ENCODE measurements at places on chromosomes 12 and 14.

DNA sequence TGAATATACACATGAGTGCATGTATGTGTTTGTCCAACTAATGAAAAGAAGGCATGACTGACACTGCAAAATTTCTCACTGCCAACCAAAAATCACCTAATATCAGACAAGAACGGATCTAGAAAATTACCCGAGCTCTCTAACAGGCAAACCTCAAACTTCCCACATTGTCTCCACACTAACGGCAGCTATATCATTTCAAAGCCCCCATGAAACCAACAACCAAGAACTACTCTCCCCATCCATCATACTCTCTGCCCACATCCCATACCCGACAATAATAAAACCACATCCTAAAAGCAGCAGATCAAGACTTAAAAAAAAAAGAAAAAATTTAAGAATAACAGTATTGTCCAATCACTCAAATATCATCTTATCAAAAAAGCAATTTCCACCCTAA is 227.1 kb downstream of the CEP128 start:
- DNase-seq = no peak

GRCh38 chr14:78254911-78255461 is 84.8 kb downstream of the NRXN3 start:
- DNase-seq = peak; percentile 28

GRCh38 chr12:90428465-90428864 is 526.5 kb downstream of the CCER1 start:
- DNase-seq = no peak

- DNase-seq = no peak
These were observed 18.7 kb upstream of the CREBL2 start for GRCh38 chr12:12592930-12593329.

DNA sequence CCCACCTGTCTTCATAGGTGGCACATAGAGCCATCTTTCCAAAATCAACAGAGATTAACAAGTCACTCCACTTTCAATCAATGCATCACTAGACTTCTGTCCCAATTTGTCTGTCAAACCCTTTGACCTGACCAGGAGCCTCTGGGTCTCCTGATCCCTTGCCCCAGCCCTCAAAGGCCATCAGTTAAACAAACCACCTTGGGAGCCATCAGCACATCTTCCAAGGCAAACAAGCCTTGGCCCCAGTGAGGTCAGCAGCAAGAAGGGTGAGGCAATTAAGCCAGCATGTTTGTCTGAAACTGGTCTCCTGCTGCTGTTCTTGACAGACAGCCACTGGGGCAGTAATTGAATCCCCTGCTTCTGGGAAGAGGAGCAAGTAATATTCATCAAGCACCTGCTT is 742.8 kb upstream of the TBX3 start:
- no peak for DNase-seq

DNA sequence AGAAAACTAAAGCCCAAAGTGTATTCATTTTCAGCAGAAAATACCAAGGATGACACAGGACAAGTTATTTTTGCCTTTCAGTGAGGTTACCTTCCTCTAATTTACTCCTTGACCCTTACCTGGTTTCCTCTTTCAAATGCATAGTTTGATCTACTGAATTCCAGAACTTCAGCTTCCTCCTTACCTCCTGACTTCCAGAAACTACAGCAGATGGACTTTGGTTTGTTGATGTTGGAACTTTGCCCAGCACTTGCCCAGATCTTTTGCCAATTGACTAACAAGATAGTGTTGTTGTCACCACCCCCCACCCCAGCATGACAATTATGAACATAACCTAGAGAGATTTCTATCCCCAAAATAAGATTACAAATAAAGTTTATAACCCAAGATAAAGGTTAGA is 63.2 kb downstream of the NAV3 start:
- no peak for DNase-seq

GRCh38 chr14:59634617-59635016 is 58.0 kb upstream of the CCDC175 start:
- DNase-seq = no peak

- no peak for DNase-seq
These were observed 2.8 kb downstream of the CRADD start for GRCh38 chr12:93680006-93680405.

DNA sequence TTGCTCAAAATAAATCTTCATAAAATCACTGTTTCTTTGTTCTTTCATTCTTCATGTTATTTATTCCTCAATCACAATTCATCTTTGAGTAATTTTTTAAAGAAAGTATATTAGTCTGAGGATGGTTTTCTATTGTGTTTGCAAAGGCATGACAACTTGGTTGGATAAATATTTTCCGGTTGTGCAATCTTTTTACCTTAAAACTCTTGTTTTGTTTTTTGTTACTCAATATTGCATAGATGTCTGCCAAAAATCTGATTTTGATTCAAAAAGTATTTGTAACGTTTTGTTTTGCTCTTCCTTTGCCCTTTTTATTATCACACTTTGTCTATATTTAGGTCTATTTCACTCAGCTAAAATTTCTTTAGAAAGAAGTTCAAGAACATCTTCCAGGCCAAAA is 86.2 kb upstream of the SYT1 start:
- DNase-seq = no peak

GRCh38 chr14:103606963-103607668 is 21.9 kb upstream of the KLC1 start:
- peak; percentile 79 for DNase-seq

DNA sequence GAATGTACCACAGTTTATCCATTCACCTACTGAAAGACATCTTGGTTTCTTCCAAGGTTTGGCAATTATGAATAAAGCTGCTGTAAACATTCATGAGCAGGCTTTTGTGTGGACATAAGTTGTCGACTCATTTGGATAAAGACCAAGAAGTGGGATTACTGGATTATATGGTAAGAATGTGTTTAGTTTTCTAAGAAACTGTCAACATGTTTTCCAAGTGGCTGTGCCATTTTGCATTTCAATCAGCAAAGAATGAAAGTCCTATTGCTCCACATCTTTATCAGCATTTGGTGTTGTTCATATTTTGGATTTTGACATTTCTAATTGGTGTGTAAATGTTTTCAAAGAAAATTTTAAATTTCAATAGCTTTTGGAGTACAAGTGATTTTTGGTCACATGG is 27.3 kb upstream of the KLRF1 start:
- DNase-seq = no peak

DNA sequence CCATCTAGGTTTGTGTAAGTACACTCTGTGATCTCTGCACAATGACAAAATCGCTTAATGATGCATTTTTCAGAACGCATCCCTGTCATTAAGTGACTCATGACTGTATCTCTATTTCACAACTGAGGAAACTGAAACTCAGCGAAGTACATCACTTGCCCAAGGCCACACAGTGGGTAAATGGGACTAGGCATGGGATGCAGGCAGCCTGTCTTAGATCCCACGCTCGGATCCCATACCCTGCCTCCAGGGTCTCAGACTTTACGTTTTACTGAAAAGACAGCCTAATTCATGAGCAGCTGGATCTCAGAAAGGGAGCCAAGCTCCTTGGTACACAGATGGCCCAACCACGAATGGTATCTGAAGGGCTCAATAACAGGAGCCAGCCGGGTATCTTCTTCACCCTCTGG is 2.4 kb upstream of the MLEC start:
- peak; percentile 71 for DNase-seq

DNA sequence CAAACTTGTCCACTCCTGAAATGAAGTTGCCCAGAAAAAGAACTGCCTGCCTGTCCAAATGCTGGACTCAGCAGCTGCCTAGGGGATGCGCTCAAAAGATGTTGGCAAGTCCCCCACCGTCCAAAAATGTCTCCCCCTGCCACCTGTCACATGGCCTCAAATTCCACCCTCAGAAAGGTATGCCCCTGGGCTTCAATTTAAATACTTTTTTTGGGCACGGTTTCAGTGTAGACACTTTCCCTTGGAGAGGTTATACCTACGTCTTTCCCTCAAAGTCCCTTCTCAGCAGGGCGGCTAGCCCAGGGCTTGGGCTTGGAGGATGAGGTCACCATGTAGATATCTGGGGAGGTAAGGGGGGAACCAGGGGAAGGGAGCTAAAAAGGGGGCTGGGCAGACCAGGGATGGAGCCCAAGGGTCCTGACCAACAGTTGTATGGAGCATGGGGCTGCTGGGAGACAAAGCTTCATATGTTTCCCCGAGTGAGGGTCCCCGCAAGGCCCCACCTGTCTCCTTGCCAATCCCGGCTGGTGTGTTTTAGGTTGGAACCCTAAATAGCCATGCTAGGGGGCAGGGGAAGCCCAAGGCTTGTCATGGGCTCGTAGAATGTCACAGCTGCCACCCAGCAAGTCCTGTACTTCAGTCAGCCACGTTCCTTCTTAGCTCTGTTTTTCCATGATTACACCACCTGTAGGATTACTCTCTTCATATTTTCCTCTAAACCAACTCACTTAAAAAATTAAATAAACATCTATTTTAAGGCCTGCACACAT is 131.2 kb upstream of the TBX3 start:
- DNase-seq = no peak

- no peak for DNase-seq
These were observed 175.6 kb downstream of the DUSP6 start for GRCh38 chr12:89176676-89177075.

- no peak for DNase-seq
These were observed 13.1 kb downstream of the ULK1 start for GRCh38 chr12:131907379-131908091.

DNA sequence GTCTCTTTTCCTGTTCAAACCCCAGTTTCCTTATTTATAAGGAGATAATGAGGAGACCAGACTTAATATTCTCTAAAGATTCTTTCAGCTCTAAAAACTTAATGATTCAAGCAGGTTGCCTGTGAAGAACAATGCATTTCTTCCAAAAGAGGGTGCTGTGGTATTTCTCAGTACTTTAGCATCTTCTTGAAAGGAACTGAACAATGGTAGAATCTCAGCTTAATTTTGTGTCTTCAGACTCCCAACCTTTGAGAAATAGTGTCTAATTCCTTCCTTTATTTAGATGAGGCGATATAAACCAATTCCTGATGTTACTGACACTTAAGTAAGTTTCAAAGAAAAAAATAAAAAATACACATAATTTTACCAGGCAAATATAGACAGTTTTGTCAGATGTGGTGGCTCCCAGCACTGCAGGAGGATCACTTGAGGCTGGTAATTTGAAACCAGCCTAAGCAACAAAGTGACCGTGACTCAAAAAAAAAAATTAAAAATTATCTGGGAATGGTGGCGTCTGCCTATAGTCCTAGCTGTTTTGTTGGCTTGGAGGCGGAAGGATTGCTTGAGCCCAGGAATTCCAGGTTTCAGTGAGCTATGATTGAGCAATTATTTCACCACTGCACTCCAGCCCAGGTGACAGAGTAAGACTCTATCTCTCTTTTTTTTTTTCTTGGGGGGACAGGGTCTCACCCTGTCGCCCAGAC is 76.9 kb upstream of the PSMA6 start:
- DNase-seq = peak; percentile 51

GRCh38 chr14:31283153-31283552 is 75.6 kb upstream of the HECTD1 start:
- no peak for DNase-seq

- DNase-seq = no peak
These were observed 12.3 kb downstream of the PPHLN1 start for GRCh38 chr12:42338280-42338679.

- DNase-seq = no peak
These were observed 65.4 kb upstream of the DDX11 start for GRCh38 chr12:31008241-31008761.

DNA sequence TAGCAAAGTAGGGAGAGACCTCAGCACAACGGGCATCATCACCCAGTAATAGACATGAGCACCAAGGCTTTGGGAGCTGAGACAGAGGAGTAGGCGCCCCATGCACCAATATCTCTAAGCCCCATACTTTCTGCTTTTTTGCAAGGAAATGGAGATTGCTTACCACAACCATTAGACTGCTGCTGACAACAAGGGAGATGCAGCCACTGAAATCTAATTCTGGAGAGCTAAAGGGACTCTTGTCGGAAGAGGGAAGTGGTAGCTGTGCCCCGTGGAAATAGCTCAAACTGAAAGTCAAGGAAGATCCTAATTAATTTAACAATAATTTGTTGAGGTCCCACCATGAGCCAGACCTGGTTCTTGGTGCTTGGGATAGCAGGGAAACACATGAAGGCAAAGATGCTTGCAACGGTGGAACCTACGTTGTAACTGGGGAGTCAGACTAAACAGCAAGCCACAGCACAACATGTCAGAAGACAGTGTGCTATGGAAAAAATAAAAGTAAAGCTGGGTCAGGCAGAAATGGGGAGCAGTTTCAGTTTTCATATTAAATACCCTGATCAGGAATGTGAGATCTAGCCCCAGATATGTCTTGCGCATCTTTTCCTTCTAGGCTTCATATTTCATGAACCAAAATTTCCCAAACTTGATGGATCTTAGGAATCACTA is 1131.0 kb downstream of the BCL11B start:
- DNase-seq = no peak

DNA sequence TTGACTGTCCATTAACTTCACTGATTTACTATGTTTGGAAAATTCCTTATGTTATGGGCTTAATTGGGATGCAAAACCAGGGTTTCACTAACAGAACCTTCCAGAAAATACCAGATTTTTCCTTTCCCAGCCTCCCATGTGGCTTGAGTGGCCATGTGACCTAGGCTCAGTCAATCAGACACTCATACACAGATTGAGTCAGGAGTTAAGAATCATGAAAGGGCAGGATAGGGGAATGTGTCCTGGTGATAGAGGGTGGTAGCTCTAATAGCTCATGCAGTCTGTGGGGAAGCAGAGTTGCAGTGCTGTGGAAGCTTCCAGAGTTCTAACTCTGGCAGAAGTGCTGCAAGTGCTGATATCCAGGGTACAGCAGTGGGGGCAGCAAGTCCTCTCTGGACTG is 134.1 kb upstream of the IFNG-AS1 start:
- DNase-seq = no peak

DNA sequence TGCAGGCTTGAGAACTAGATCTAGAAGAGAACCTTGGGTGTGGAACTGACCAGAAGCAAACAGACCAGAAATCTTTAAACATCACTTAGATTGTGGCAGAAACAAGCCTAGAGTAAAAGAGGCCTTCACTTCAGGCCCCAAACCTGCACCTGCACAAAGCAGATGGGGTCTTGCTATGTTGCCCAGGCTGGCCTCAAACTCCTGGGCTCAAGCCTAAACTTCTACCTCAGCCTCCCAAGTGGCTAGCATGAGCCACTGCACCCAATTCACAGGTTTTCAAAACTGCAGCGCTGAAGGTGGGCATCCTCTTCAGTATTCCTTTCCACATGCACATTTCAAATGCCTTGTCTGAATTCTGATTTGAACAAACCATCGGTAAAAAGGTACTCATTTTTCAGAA is 19.9 kb downstream of the MOK start:
- no peak for DNase-seq

GRCh38 chr12:101597164-101597563 is 2.4 kb downstream of the MYBPC1 start:
- DNase-seq = no peak

- no peak for DNase-seq
These were observed 93.0 kb upstream of the MGAT4C start for GRCh38 chr12:86349196-86349595.

DNA sequence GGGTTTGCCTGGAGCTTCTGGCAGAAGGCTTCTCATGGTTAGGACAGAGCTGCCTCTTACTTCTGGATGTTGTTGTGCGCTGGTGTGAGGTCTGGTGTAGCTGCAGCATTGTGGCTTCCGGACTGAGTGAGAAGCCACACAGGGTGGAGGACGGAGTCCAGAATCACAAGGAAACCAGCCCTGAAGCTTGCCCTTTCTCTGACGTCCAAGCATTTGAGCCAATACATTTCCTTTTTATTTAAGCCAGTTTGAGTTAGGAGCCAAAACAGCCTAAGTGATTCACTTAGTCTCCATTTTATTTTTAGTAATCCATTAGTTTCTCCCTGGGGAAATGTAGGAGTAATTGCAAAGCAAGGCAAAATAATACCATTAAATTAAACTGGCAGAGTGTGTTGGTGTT is 402.4 kb upstream of the RGS6 start:
- no peak for DNase-seq

Measured in suppressor macrophage (primary cell).